Stimulated activated CD4-positive, alpha-beta T cell treated with anti-CD3 and anti-CD28 coated beads, Interleukin-1b, Interleukin-23, amount 100 ng/mL, for 24 hours (primary cell): ENCODE measurements at places on chromosomes 5 and 9.
A peak's percentile ranks its signal among the peaks of the same experiment; 100 is the strongest.

DNA sequence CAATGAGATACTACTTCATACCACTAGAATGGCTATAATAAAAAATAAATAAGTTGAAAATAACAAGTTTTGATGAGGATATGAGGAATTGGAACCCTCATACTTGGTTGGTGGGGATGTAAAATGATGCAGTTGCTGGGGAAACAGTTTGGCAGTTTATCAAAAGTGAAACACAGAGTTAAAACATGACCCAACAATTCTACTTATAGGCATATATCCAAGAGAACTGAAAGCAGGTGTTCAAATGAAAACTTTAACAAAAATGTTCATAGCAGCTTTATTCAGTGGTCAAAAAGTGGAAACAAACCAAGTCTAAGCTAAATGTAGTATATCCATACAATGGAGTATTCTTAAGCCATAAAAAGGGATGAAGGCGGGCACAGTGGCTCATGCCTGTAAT lies 13.1 kb upstream of the LHFPL2 start:
- no peak for DNase-seq

DNA sequence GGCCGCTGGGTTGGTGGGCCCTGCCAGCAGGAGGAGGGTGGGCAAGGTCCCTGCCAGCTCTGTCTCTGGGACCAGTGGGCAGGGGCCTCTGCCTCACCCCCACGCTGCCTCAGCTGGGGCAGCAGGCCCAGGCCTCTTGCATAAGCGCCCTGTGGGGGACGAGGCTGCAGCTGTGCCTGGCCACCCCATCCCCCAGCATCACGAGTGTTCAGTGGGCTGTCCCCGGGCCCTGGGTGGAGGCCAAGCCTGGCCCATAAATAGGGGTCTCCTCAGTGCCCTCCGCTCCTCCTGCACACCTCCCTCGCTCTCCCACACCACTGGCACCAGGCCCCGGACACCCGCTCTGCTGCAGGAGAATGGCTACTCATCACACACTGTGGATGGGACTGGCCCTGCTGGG lies at the start of gene PTGDS:
Gene PTGDS (plus strand): TSS at position 282 of the 400 bp plus-strand sequence. CDS start 75 bp downstream, at position 357.
- DNase-seq: no peak

DNA sequence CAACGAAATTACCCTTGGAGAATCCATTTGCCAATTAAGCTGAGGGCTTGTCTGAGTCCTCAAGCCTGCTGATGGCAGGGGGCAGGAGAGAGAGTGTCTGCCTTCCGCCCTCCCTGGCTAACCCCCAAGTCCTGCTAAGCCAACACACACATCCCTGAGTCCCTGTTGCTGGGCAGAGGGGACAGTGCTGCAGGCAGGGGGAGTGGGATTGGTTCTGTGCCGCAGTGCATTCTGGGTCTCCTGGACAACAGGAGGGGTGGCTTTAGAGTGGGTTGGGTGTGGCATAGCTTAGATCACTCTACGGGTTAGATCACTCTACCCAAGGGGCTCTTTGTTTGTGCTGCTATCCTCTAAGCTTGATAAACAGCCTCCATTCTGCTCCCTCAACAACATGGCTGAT lies 427.7 kb downstream of the CDK5RAP2 start:
- no peak for DNase-seq

GRCh38 chr5:53820802-53821171 lies 260.3 kb downstream of the NDUFS4 start:
- no peak for DNase-seq

GRCh38 chr9:134364391-134365114 lies 38.3 kb downstream of the RXRA start:
- no peak for DNase-seq

GRCh38 chr9:93599571-93600403 lies 23.4 kb downstream of the PHF2 start:
- no peak for DNase-seq

- DNase-seq: no peak
These were observed 32.6 kb downstream of the MAPK9 start for GRCh38 chr5:180259260-180259611.

DNA sequence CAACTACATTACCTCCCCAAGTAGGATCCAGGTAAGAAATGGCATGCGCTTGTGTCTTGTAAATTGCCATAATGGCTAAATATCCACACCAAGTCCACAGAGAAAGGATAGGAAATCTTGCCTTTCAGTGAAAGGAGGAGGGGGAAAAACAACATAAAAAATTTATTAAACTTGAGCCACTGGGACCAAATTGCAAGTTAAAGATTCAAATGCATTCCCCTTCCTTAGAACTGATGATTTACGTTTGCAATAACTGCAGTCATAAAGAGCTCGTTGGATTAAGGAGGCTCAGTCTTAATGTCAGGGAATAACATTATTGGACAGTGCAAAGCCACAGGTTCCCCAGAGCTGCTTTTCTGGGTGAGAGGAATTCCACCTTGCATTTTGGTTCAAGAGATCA lies 92.6 kb upstream of the SARDH start:
- DNase-seq: no peak

- no peak for DNase-seq
These were observed 227.1 kb downstream of the ARHGEF28 start for GRCh38 chr5:73853091-73853490.

DNA sequence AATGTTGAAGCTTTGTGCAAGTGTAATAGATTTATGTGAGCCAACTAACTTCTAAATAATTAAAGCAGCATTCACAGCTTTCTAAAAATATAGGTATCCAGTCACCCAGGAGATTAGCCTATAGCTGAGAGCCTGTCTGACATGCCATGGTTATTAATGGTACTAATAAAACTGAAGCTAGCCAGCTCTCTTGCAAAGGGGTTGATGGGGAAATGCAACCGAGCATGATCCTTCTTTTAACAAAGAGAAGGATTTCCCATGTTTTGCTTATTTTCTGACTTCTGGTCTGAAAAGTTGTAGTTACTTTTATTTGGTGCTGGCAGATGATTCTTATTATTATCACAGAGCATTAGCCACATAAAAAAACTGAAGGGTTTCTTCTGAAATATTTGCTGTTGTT lies 488.7 kb upstream of the CYLC2 start:
- DNase-seq: no peak

DNA sequence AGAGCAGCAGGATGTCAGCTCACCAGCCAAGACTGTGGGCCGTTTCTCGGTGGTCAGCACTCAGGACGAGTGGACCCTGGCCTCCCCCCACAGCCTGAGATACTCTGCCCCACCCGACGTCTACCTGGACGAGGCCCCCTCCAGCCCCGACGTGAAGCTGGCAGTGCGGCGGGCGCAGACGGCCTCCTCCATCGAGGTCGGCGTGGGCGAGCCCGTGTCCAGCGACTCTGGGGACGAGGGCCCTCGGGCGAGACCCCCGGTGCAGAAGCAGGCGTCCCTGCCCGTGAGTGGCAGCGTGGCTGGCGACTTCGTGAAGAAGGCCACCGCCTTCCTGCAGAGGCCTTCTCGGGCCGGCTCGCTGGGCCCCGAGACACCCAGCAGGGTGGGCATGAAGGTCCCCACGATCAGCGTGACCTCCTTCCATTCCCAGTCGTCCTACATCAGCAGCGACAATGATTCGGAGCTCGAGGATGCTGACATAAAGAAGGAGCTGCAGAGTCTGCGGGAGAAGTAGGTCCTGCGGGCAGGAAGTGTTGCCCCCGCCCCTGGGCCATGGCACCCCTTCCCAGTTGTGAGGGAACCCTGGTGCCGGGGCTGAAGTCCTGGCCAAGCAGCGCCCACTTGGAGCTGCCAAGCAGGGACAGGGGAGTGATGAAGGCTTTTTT lies 108.9 kb downstream of the WNK2 start:
- DNase-seq: no peak

GRCh38 chr9:128249908-128250838 lies 25.6 kb downstream of the GOLGA2 start:
- DNase-seq: peak; percentile 94

GRCh38 chr9:126616521-126616976 lies 2.8 kb downstream of the LMX1B start:
- no peak for DNase-seq

DNA sequence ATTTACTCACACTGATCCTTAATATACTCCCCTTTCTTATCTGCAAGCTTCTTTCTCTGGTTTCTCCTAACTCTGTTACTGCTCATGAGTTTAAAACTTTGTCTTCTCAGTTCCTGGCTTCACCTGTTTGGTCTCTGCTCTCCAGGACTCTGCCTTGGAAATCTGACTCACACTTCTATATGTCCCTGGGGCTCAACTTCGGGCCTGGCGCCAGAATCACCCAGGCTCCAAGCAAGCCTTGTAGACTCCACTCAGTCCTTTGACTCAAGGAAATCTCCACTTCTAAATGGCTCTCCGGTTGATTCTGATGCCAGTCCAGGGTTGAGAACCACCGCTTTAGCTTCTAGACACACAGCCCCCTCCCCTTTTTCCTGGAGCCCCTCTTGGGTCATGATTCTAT lies 57.8 kb downstream of the TMC1 start:
- DNase-seq: no peak

DNA sequence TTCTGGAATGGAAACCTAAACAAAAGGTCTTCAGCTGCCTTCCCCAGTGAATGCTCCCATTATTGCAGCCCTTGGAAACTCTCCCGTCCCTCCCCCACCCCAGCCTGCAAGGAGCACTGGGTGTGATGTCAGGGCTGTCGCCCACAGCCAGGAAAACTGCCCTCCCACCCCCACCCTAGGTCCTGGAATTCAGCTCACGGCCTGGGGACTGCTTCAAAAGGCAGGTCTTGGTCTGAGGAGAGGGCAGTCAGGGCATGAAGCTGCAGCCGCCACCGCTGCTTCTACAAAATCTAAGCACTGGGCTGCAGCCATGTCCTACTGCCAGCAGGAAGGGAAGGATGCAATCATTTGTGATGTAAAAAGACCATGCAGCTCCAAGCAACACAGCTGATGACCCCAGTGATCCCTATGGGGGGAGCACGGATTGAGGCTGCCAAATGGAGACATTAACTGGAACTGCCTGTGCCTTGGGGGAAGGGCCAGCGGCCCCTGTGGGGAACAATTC lies 11.4 kb downstream of the GRHPR start:
- DNase-seq: no peak

DNA sequence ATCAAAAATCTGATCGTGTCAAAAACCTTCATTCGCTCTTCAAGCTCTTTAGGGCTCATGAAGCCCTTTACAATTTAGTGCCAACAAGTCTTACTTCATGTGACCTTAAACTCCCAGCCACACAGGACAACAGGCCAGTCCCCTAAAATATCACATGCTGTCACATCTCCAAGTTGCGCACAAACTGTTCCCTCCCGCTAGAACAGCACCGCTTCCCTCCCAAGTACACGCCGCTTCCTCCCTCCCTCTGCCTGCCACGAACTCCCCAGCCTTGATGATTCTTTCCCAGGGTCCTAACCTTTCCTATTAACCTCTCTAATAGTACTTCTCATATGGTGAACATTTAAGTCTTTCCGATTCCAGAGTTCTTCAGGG lies 91.2 kb downstream of the TLE1 start:
- DNase-seq: no peak

DNA sequence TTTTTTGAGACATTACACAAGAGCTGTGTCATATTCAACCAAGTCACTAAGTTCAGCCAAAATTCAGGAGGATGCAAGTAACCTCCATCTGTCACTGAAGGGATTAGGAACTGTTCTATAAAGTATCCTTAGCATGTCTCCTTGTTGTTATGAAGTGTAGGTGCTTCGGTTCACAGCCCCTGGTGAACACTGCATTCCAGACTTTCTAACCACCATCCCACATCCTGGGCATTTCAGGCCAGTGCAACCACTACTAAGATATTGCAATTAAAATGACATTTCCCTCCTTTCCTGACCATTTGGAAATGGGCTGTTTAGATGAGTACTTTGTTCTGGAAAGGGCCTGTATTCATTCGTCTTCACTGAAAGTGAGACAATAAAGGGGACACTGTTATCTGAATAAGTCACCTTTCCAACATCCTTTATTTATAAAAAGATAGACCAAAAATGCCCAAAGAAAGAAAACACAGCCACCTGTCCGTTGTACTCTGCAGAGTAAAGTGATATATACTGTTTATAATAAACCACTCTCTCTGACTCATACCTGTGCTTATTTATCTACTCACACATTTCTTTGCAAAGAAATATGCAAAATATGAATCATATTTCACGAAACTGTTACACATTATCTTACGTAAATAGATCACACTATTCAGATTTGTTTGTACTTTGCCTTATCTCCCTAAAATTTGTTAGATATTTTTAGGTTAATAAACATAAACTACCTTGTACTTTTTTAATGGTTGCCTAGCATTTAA lies 861.9 kb downstream of the CDH18 start:
- DNase-seq: no peak
